ENCODE measurements at places on chromosomes 6 and 20.

GRCh38 chr6:100959280-100959679, 78.2 kb upstream of the ASCC3 start:
- no peak for DNase-seq

DNA sequence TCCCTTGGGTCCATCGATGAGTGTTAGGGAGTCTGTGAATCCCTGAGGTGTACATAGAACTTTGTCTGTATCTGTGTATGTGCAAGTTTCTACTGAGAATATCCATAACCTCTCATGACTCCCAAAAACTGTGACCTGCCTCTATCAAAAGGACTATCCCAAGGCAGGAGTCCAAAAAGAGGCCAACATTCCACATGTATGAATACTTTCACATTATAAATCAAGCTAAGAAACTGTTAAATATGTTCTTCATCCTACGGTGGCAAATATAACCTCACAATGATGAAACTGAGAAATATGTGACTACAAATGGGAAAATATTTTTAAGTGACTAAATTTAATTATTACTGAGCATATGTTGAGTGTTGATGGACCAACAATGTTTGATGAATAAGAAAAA, 16.1 kb upstream of the STX11 start:
- no peak for DNase-seq

- DNase-seq = no peak
Measured at GRCh38 chr6:112307707-112308106, 39.4 kb upstream of the RFPL4B start.

DNA sequence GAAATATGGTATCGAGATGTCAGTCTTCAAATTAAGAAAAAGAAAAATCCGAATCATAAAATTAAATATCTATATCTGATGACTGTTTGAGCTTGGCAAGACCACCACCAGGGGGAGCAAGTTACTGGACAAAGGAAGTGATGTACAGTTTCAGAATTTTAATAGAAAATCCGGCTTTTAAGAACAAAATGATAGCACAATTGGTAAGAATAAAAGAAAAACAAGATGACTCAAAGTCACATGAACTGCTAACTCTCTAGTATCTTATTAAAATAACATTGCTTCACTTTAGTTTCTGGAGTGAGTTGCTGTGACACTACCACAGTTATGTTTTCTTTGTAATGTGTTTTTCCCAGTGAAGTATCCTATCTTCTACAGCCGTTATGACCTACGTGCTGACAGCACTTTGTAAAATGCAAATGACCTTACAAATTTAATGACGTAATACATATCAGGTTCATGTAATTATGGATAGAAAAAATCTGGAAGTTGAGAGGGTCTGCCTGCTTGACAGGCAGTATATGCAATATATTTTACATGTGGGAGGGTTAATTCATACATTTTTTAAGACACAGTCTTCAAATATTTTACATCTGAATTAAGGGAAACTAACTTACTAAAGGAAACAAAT, 405.3 kb upstream of the HS3ST5 start:
- DNase-seq = peak; percentile 58

DNA sequence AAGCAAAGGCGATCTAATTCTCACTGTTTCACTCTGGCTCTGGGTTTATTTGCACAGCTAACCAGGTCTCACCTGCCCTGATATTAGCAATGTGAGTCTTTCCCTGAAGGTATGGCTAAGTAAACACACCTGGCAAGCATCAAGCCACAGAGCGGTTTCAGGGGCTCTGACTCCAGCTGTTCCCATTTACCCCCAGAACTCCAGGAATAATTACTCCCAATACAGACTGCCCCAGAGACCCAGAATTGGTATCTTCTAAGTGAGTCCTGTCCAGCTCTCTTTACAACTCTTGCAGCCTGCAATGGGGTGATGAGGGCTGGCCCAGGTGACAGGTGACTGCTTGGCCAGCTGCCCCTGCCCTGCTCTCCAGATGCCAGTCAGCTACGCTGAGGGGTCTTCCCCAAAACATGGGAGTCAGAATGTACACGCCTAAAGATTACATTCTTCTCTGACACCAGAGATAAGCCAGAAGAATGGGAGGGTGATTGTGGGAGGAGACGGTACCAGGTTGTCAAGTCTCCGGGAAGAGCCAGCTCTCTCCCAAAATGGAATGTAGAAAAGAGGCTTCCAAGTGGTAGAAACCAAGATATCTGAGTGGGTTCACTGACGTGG, 4.9 kb upstream of the LRRN4 start:
- DNase-seq = no peak
